ENCODE measurements at places on chromosomes 13 and 19.

DNA sequence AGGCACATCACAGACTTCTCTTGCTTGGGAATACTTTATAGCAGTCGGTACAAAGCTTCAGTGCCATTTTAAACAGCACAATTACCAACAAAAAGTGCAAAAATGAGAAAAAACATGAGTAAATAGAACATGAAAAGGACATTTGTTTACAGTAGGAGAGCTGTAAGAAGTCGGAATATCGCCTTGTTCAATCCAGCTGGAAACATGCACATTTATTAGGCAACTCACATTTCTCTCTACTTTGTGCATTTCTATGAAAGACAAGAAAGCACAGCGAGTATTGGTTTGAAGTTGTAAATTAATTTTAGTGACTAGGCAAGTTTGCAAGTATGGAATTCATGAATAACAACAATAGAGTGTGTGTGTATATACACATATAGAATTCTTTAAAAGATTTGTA, 484.7 kb downstream of the DACH1 start:
- DNase-seq = no peak

GRCh38 chr13:111249637-111250360, 70.6 kb upstream of the TEX29 start:
- DNase-seq = no peak

GRCh38 chr13:22320991-22321390, 650.1 kb downstream of the FGF9 start:
- no peak for DNase-seq

GRCh38 chr19:51626675-51627074, 3.5 kb downstream of the SIGLEC5 start:
- DNase-seq = no peak
